ENCODE measurements at places on chromosomes 16 and 17.

GRCh38 chr16:3841729-3842508 is 38.6 kb downstream of the CREBBP start:
- DNase-seq: no peak

DNA sequence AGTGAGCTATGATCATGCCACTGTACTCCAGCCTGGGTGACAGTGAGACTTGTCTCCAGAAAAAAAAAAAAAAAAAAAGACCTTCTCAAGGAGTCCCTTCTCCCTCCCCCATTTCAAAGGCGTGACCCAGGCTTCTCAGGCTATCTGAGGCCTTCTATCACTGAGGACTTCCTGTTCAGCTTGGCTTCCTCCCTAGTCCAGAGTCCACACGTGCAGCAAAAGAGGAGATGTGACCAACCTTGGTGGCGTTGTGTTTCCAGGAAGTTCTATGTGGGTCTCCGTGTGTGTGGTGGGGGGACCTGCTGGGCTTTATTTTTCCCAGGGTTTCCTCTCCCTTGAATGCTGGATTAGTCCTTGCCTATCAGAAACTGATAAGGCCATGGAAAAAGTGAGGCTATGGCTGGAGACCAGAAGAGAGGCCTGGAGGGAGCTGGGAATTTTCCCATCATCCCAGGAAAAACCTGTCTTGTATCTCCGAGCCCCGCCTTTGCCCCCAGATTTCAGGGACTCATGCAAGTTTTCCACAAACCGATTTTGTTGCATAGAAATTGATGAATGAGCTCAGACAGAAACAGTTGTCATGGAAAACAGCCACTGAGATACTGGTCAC is 148.1 kb downstream of the SALL1 start:
- DNase-seq: no peak

GRCh38 chr17:65956814-65957213 is 235.1 kb downstream of the CEP112 start:
- no peak for DNase-seq

- no peak for DNase-seq
Measured at GRCh38 chr17:82244413-82245133, 15.7 kb downstream of the SLC16A3 start.

GRCh38 chr17:37490022-37490587 is 414 bp downstream of the DUSP14 start:
- DNase-seq: peak; percentile 56

DNA sequence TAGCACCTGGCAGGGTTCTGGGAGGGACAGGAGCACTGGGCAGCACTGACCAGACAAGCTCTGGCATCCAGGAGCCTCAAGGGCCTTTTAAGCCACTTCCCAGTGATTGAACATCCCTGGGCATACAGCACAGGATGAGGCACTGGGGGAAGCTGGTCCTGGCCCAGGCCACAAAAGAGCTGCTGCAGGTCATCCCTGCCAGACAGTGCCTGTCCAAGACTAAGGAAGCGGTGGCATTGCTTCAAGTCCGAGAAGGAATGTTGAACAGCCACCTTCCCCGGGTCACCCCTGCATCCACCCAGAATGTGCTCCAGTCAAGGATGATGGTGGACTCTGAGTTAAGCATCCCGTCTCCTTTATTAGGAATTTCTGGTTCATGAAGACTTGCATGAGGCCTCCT is 1.2 kb upstream of the OSBPL7 start:
- no peak for DNase-seq

DNA sequence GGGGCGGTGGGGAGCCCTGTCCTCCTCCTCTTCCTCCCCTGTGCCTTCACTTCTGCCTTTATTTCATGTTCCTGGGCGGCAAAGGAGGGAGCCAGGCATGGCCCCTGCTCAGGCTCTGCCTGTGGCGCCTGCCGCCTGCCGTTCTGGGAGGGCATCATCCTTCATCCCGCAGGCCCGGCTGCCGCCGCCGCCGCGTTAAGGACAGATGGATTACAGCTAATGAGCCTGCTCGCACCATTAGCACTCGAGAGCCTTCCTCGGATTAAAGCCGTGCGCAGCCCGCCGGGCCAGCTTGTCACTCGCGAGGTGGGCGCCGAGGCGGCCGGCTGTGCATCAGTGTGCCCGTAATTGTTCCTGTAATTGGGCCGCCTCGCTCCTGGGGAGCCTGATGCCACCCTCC is 127.7 kb upstream of the GSE1 start:
- DNase-seq: no peak

- DNase-seq: no peak
Measured at GRCh38 chr16:17233318-17234002, 237.3 kb downstream of the XYLT1 start.

DNA sequence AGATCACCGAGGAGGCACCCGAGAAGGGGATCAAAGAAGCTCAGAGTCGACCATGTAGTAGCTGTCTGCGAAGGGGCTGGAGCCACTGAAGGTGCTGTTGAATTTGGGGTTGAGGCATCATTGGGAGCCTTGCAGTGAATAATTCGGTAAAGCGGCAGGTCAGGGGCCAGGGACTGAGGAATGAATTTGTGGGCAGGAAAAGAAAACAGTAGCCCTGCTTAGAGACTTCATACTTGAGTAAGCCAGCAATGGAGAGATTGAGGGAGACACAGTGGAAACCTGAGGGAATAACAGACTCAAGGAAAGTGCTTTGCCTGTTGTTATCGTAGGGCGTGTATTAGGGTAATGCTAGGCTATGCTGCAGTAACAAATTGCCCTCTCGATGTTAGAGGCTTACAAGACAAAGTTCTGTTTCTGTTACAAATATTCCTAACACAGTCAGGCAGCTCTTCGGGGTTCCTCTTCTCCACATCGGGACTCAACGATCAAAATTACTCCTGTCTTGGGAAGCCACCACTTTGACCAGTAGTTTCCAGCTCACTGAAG is 13.4 kb upstream of the HERPUD1 start:
- no peak for DNase-seq

- DNase-seq: no peak
Measured at GRCh38 chr17:76911299-76912017, 43.3 kb downstream of the MGAT5B start.

- no peak for DNase-seq
Measured at GRCh38 chr16:1035066-1035415, 37.5 kb upstream of the SSTR5 start.

- DNase-seq: peak; percentile 33
Measured at GRCh38 chr17:79970576-79971068, 65.0 kb downstream of the TBC1D16 start.

DNA sequence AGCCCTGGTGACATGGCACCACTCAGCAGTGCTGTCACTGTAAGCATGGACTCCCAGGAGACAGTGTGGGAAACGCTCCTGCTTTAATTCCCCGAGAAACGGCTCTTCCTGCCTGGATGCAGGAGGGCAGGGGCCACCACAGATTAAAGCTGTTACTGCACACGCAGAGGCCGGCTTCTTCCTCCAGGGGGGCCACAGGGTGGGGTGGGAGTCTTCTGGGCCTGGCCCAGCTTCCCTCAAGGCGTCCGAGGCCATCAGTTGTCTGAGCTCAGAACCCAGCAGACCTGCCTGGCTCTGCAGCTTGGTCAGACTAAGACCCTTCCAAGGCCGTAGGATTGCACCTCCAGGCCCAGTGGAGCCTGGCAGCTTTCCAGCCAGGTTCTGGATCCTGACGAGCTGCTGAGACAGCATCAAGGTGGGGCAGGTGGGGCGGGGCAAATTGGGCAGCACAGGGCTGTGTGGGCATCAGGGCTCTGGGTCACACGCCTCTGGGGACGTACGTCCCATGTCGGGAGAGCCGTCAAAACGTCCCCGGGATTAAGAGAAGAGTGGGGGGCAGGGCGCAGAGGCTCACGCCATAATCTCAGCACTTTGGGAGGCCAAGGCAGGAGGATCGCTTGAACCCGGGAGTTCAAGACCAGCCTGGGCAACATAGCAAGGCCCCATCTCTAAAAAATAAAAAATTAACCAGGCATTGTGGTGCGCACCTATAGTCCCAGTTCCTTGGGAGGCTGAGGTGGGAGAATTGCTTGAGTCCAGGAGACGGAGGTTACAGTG is 5.0 kb upstream of the CAPN15 start:
- no peak for DNase-seq

GRCh38 chr16:15694499-15694898 is 44.5 kb downstream of the NDE1 start:
- no peak for DNase-seq

DNA sequence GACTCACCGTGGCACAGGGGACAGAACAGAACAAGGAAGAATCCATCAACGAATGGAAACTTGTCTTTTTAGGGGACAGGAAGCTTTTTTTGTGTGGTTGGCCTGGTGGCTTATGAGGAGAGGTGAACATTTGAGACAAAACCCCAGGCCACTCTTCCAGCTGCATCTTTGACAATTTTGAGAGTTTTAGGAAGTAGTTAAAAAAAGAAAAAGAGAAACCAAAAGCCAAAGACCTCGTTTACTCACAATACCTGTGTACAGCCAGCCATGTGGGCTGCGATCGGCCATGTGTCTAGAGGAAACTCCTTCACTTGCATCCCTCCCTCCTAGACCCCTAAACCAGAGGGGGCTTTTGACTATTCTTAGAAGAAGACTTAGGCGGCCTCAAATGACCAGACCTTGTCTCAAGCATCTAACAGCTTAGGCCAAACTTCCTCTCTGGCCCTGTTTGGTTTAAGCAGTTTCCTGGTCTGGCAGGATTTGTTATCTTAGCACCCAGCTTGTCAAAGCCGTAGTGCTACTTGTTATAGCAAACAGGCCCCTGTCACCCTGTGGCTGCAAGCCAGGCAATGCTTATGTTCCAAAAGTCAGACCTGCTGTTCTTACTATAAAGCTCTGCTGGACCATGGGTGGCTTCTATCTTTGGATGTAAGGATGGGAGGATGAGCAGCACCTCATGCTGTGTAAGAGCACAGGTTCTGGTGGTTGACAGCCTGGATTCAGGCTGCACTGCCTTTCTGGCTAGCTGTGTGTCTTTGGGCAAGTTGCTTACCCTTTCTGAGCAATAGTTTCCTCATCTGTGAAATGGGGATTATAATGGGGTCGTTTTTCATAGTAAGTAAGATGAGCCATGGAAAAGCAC is 17.7 kb downstream of the KSR1 start:
- DNase-seq: peak; percentile 66

All from CD4-positive, alpha-beta T cell treated with Interleukin-6 at 100 ng/mL for 8 hours (primary cell).